Activated B cell treated with CpG ODN at 0.5 μM for 24 hours (primary cell): ENCODE measurements at places on chromosomes 12 and 14. TPM values are rescaled to one million over a fixed set of nuclear protein-coding genes. Genes with fewer than 3 reads are reported as not detected.

DNA sequence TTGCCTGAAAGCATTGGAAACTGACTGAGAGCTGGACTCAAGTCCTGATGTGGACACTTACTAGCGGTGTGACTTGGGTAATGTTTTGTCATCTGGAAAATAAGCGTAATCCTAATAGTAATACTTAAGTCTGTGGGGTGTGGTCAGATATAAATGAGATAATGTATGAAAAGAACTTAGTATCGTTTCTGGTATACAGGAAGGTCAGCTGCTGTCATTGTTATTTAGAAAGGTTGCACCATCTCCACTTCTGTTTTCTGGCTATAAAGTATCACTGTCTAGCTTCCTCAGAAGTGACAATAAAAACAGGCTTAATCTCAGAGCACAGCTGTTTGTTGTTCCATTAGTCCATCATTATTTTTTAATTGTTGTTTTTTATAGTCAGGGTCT lies 34.1 kb upstream of the TUBA1C start:
- no peak overlapping the region for H3K4me3 ChIP-seq
- no peak for DNase-seq
- peaks cover 3% of the 10 kb centered on the region for H3K36me3 ChIP-seq
- no peaks in the 10 kb centered on the region for H3K27me3 ChIP-seq
- H3K4me1 ChIP-seq: peaks cover 15% of the 10 kb centered on the region

GRCh38 chr12:102061096-102061559 lies 663 bp downstream of the WASHC3 start:
- no peaks in the 10 kb centered on the region for H3K27me3 ChIP-seq
- H3K4me3 ChIP-seq: peak overlapping the region; percentile 98
- H3K27ac ChIP-seq: peak overlapping the region; percentile 97
- H3K36me3 ChIP-seq: peaks cover 48% of the 10 kb centered on the region
- peaks cover 21% of the 10 kb centered on the region for H3K4me1 ChIP-seq

- H3K36me3 ChIP-seq: no peaks in the 10 kb centered on the region
- peaks cover 17% of the 10 kb centered on the region for H3K4me1 ChIP-seq
- H3K4me3 ChIP-seq: peak within 1 kb of the TSS; percentile 91
- H3K27me3 ChIP-seq: peaks cover 19% of the 10 kb centered on the region
Measured at GRCh38 chr12:10212739-10213131, at the start of gene GABARAPL1. GABARAPL1 (plus strand) TSS chr12:10212877; CDS start chr12:10213130, 253 bp downstream.

DNA sequence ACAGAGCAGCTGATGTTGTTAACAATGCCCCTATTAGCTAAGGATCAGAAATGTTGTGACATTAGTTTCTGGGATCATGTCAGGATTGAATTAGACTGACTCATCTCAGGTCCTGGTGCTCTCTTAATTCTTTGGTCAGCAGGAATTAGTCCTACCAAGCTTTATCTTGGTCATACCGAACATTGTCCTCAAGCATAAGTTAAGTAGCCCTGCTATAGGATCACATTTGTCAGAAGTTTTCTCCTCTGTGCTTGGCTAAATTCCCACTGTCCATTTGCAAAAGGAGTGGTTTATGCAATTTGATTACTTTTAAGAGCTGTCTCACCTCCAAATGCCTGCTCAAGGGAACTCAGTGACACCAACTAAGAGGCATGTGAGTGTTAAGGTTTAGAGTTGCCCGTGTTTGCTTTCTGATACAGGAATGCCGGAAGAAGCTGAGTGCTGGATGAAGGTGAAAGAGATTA lies 48.4 kb upstream of the IFNG-AS1 start:
- peaks cover 2% of the 10 kb centered on the region for H3K4me1 ChIP-seq
- peaks cover 7% of the 10 kb centered on the region for H3K27me3 ChIP-seq
- H3K27ac ChIP-seq: no peak overlapping the region
- no peak overlapping the region for H3K4me3 ChIP-seq

GRCh38 chr14:96098309-96098998 lies 59.3 kb downstream of the C14orf132 start:
- DNase-seq: no peak
- no peak overlapping the region for H3K4me3 ChIP-seq
- no peaks in the 10 kb centered on the region for H3K27me3 ChIP-seq
- H3K27ac ChIP-seq: no peak overlapping the region
- peaks cover 2% of the 10 kb centered on the region for H3K4me1 ChIP-seq
- H3K36me3 ChIP-seq: no peaks in the 10 kb centered on the region

The L2HGDH gene
- total RNA-seq: 4.3 and 5.2 TPM in 2 replicates
